Mucosa of gallbladder (tissue), 1 donor: ENCODE measurements at places on chromosomes 12 and 14. TPM values are rescaled to one million over a fixed set of nuclear protein-coding genes. Genes with fewer than 3 reads are reported as not detected.

RD3L gene
- not detected for total RNA-seq

RHOJ gene
- 10.4 TPM for total RNA-seq

ERP27 gene
- 0.49 TPM for total RNA-seq

GALNT6 gene
- 6.2 TPM for total RNA-seq

PRH2 gene
- not detected for total RNA-seq

CPNE6 gene
- 2.2 TPM for total RNA-seq

COPZ1 gene
- 138 TPM for total RNA-seq

DERA gene
- 34.4 TPM for total RNA-seq

C12orf76 gene
- total RNA-seq, result 21.2 TPM

ATP23 gene
- 5.2 TPM for total RNA-seq

ATL1 gene
- total RNA-seq, result 7.2 TPM

NANOG gene
- total RNA-seq, result 0.43 TPM

NRXN3 gene
- total RNA-seq, result 20.3 TPM

FSCB gene
- total RNA-seq, result not detected

DHRS4 gene
- total RNA-seq, result 28.5 TPM

HEATR5A gene
- total RNA-seq, result 41.6 TPM

TUBA1C gene
- total RNA-seq, result 99.4 TPM

KRT6B gene
- not detected for total RNA-seq

SYNDIG1L gene
- 0.26 TPM for total RNA-seq

INHBC gene
- total RNA-seq, result not detected

MANSC4 gene
- total RNA-seq, result not detected

VRTN gene
- total RNA-seq, result 0.32 TPM

CCDC198 gene
- total RNA-seq, result 110 TPM

FLVCR2 gene
- total RNA-seq, result 8.7 TPM
